ENCODE measurements at places on chromosomes 7 and 10.

- no peak for DNase-seq
These were observed 32.3 kb downstream of the CHAT start for GRCh38 chr10:49645871-49646870.

GRCh38 chr7:28806841-28807240 lies 151.3 kb downstream of the TRIL start:
- DNase-seq: no peak

DNA sequence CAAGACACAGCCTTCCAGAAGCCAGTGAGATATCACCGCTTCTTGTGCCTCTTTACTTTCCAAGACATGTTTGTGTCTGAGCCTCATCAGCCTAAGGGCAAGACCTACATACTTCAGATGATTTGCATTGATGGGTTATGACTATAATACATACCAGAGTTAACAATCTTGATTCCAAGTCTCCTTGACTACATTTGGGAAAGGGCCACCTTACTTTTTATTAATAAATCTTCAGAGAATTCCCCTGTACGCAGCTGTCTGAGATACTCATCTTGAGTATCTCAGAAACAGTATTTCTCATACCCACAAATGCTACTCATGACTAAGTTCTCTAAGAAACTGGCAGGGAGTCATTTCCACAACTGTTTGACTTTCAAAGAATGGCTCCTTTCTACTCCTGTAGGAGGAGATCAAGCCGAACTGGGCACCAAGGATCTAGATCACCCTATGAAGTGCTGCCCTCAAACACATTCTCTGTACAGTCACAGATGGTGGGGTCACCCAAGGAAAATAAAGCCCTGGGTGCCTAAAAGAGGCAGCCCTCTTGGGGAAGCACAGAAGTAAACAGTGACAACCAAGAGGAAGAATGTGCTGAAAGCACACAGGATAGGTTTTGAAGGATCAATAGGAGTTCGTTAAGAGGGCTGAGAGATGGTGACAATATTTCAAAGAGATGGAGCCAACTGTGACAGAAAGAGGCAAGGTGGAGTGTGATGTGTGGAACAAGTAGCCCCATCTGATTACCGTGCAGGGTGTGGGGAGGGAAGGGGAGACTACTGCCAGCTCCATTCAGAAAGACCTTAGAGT lies 138.9 kb downstream of the JAZF1 start:
- DNase-seq: no peak

GRCh38 chr10:51367127-51367526 lies 292.8 kb downstream of the PRKG1 start:
- no peak for DNase-seq

- DNase-seq: no peak
These were observed 105.2 kb upstream of the PPIF start for GRCh38 chr10:79241990-79242619.

- no peak for DNase-seq
These were observed 19.7 kb upstream of the VPS37D start for GRCh38 chr7:73647725-73648592.

DNA sequence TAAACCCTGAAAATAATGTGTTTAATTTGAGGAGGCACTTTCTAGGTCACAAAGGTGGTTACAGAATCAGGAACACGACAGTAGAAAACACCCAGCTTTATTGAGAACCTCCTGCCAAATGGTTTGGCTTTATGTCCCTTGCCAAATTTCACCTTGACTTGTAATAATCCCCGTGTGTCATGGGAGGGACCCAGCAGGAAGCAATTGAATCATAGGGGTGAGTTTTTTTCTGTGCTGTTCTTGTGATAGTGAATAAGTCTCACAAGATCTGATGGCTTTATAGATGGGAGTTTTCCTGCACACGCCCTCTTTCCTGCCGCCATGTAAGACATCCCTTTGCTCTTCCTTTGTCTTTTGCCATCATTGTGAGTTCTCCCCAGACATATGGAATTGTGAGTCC lies 193.8 kb upstream of the KLF6 start:
- no peak for DNase-seq

- no peak for DNase-seq
These were observed 38.5 kb downstream of the CDK1 start for GRCh38 chr10:60816628-60817397.

DNA sequence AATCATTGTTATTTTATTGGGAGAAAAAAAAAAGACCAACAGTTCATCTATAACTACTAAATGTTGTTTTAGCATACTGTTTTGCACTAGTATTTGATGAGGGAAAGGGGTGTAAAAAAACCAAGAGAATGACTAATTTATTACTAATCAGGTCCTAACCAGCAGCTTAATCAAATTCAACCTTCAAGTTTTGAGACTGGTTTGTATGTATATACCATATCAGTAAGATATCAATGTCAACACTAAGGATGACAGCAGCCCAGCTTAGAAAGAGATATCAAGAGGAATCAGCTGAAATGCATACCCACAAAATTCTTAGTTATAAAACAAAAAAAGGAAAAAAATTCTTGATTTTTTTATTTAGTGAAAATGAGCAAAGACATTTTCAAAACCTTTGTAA lies 122.6 kb downstream of the KMT2C start:
- DNase-seq: no peak

GRCh38 chr7:116669769-116670168 lies 2.2 kb upstream of the MET start:
- DNase-seq: no peak

GRCh38 chr7:17022920-17023319 lies 141.1 kb upstream of the AGR3 start:
- DNase-seq: no peak

DNA sequence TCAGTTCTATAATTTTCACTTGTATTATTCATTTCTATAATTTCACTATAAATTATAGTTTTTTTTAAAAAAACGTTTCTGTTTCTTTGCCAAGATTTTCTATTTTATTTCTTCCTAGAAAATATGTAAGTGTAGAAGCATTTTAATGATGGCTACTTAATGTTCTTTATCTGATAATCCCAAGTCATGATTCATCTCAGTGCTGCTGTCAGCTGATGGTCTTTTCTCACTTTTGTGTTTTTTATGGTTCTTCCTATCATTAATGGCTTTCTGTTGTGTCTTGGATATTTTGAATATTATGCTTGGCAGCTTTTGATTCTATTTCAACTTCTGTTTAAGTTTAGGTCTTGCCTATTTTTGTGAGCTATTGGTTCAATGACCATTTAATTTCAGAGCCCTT lies 268.6 kb downstream of the BAMBI start:
- no peak for DNase-seq

DNA sequence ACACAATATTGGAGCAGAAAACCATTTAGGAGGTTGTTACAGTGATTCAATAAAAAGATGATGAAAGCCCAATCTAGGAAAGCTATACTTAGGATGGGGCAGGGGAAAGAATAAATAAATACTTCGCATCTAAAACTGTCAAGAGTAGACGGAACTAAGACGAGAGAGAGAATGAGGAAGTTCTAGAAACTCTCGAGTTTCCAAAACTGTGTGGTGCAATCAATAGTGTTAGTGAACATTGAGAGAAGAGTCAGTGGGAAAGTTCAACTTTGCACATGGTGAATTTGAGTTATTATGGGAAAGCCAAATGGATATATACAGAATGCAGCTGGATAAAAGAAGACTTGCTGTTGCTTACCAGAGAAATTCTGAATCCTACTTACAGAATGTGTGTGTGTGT lies 133.8 kb upstream of the MEOX2 start:
- no peak for DNase-seq

GRCh38 chr7:25968205-25968993 lies 183.6 kb upstream of the NFE2L3 start:
- no peak for DNase-seq

DNA sequence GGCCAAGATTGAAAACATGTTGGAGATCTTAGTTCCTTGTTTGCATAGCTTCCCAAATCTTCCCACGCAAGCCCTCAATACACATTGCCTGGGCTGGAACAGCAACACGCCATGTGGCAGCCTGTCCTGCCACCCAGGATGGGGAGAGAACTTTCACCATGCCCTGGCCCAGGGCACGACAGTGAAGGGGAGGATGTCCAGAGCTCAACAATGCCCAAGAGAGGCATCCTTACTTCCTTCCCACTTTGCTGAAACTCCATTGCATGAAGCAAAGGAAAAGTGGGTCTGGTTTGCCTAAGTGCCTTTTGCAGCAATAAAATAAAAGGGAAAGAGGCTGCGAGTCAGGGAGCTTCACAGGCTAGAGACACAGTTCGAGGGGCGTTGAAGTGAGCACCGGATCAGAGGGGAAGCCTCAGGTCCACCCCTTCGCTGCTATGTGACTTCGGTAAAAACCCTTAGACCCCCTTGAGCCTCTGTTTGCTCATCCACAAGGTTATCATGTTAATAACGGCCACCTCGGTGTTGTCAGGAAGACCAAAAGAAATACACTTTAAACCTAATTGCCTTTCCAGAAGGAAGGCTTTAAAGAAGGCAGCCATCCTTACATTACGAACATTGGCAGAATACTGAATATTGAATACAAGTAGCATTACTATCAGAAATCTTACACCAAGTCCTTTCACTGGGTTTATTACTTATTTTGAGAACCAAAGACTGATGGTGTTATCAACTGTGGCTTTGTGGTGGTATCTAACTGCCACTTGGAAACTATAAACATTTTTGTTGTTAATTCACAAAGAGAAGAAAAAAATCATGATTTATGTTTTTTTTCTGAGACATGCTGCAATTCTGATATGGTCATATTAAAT lies 133.3 kb downstream of the ICA1 start:
- no peak for DNase-seq

GRCh38 chr7:25994433-25994994 lies 157.5 kb upstream of the NFE2L3 start:
- DNase-seq: no peak

DNA sequence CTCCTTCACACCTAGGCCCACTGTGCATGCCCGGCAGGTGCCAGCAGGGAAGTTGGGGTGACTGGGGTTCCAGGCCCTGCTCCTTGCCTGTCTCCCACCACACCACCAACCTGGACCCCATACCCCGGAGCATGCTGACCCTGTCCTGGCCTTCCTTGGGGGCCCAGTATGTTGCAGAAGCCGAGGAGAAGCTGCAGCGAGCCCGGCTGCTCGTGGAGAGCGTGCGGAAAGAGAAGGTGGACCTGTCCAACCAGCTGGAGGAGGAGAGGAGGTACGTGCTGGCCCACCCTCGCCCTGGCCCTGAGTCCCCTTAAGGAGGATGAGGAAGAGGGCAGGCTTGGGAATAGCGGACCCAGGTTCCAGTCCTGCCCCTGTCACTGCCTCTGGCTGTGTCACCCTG lies 70.8 kb downstream of the CLIP2 start:
- DNase-seq: no peak

- no peak for DNase-seq
These were observed 449.1 kb downstream of the KCNMA1 start for GRCh38 chr10:77188521-77188920.

- no peak for DNase-seq
These were observed 1.5 kb downstream of the STOX1 start for GRCh38 chr10:68828833-68829232.

DNA sequence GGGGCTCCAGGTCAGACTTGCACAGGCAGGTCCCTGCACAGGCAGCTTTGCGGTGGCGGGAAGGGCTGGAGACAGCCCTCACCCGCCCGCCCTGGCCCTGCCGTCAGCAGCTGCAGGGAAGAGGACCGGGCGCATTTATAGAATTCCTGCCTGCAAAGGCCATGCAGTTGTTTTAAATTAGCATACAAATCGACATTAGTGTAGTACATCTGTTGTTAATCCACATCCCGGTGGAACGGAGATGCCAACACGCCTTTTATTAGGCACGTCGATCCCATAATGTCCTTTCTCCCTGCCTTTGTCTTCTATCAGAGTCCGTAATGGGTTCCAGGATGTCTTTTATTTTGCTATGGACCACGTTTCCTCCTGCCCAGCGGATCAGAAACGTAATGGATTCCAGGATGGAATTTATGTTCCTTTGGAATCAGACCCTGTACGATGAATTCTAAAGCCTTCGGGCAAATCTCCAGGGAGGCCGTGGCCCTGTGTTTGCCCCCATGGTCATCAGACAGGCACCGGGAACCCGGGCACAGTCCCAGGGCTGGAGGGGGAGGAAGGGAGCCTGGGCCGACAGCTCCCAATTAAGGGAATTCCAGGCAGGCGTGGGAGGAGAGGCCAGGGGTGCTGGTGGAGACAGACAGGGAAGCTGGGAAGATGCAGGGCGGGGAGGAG lies 123.9 kb downstream of the COL26A1 start:
- no peak for DNase-seq

- DNase-seq: no peak
These were observed 351.5 kb downstream of the TYW1 start for GRCh38 chr7:67348171-67348570.

DNA sequence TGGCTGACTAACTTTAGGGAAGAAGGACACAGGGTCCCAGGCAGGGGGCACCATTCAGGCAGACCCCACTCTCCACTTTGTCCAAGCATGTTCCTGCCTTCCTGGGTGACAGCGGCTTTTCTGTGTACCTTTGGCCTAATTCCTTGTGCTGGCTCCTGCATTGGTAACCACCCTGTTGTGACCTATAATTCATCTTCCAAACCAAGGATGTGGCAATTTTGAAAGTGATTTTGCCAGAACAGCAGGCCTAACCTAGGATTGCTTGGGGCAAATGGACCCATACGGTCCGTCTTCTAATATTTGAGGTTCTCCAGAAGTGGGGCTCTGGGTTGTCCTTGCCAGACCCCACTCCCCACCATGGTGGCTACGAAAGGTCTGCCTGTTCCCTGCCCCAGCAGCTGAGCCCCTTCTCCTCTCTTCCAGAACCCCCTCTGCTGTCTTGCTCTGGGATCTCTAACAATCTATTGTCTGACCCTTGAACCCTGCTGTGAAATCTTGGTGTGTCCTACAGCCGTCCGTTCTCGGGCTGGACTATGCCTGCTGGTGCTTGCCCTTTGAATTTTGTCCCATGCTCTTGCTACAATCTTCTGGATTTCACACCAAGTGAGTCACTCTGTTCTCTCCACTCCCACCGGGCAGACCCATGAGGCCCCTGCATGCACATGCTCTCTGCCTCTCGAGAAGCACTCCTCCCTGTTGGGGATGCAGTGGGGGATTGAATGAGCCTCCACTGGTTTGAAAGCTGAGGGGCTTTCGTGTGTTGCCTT lies 316.0 kb downstream of the CXCL12 start:
- no peak for DNase-seq

DNA sequence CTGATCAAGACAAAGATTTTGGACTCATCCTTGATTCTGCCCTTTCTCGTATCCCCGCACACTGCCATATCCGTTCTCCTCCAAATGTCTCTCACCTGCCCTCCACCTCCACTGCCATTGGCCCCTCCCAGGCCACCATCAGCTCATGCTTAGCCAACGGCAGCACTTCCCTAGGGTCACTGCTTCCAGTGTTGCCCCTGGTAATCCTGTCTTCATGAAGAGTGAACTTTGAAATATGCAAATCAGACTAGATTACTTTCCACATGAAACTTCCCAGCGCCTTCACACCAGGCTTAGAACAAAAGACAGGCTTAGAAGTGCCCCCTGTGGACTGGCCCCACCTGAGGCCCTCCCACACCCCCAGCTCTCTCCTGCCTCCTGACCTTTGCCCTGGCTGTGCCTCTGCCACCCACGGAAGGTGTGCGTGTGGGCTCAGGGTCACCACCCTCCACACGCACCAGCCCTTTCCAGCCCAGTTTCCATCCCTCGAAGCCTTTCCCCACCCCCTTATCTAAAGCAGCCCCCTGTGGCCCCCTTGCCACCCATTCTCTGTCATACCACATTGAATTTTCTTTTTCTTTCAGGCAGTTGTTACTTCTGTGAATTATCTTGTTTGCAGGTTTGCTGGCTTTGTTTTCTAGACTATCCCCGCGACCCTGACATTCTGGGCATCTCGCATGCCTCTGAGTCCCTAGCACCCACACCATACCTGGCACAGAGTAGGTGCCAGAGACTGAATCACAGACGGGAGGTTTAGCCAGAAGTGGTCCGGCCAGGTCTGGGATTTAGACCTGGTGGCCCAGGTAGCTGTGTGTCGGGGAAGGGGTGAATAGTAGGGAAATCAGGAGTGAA lies 26.8 kb upstream of the C10orf53 start:
- no peak for DNase-seq

GRCh38 chr7:130891254-130892094 lies 157.5 kb upstream of the KLF14 start:
- no peak for DNase-seq
